ENCODE measurements at places on chromosomes 6 and 20. TPM values are rescaled to one million over a fixed set of nuclear protein-coding genes. Genes with fewer than 3 reads are reported as not detected.

Gene VAPB
- polyA plus RNA-seq: 64.3 TPM

- no peak for DNase-seq
Observed at GRCh38 chr20:1131354-1131753, 13.0 kb downstream of the PSMF1 start.

- no peak for DNase-seq
Observed at GRCh38 chr6:104118274-104118673, 741.4 kb downstream of the HACE1 start.

DNA sequence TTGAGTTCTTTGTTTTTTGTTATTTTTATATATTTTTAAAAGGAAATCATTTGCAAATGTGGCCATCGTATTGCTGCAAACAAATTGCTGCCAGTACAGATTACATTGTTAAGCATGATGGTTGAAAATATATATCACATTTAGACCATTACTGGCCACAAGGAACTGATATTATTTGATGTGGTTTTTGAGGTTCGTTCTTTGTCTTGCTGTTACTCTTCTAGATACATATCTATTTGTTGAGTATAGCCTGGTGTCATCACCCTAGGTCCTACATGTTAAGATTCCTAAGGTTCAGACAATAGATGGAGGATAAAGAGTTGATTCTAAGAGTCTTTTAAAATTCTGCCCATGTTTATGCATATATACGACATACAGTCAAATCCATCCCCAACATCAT, 306.0 kb downstream of the FARS2 start:
- no peak for DNase-seq

DNA sequence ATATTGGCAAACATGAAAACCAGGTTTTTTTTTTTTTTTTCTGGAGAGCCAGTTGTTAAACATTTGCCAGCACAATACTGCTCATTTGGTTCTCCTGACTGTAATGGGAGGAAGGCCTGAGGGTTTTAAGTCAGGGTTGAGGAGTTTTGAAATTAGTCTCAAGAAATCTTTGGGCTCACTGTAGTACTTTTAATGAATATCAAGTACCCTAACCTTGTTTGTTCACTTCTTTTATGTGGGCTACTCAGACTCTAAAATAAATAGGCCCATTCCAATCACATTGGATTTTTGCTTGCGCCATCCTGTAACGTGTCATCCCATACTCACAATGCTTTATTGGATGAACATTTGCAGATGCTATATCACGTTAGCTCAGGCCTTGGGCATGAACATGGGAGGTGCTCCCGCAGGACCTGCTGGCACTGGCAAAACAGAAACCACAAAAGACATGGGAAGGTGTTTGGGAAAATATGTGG, 146.9 kb downstream of the DNAH8 start:
- DNase-seq: no peak
